ENCODE measurements at places on chromosomes 3 and 15. TPM values are rescaled to one million over a fixed set of nuclear protein-coding genes. Genes with fewer than 3 reads are reported as not detected.

The MUC13 gene
- not detected for total RNA-seq

The UROC1 gene
- total RNA-seq = not detected

The TNFAIP8L3 gene
- 1.7 TPM for total RNA-seq

The TM4SF18 gene
- 7.3 TPM for total RNA-seq

The HDAC11 gene
- 11.1 TPM for total RNA-seq

The SCAANT1 gene
- not detected for total RNA-seq

The PLOD2 gene
- 89.2 TPM for total RNA-seq

The KLHL6 gene
- 2.9 TPM for total RNA-seq

The SCAMP5 gene
- 4.1 TPM for total RNA-seq

The SLC28A1 gene
- not detected for total RNA-seq

The OR5H14 gene
- not detected for total RNA-seq

The HMG20A gene
- total RNA-seq = 29.6 TPM

The GPR156 gene
- total RNA-seq = not detected

The PDIA5 gene
- total RNA-seq = 12.2 TPM

The GP9 gene
- total RNA-seq = not detected

The GNAT1 gene
- total RNA-seq = not detected

The IMPG2 gene
- total RNA-seq = 0.38 TPM

The RARRES1 gene
- 8.7 TPM for total RNA-seq

The CCR8 gene
- total RNA-seq = not detected

The ATG3 gene
- total RNA-seq = 77.4 TPM

The ERICH6 gene
- total RNA-seq = not detected

The SH2D7 gene
- total RNA-seq = not detected

The NANOGP8 gene
- total RNA-seq = not detected

The ZIC1 gene
- total RNA-seq = 3.4 TPM

The THRB gene
- total RNA-seq = 29.2 TPM

The PIERCE2 gene
- not detected for total RNA-seq

The ST6GAL1 gene
- 35.2 TPM for total RNA-seq

The OR5K2 gene
- not detected for total RNA-seq

The GANC gene
- total RNA-seq = 42.0 TPM

The KNG1 gene
- total RNA-seq = not detected

The WNT5A gene
- 0.82 TPM for total RNA-seq

The ADIPOQ gene
- total RNA-seq = 1,373 TPM

The GOLGA8M gene
- 8.1 TPM for total RNA-seq

The INKA1 gene
- total RNA-seq = 3.1 TPM

The POLQ gene
- 0.49 TPM for total RNA-seq

The C3orf80 gene
- total RNA-seq = 1.5 TPM

The SNAP23 gene
- 76.5 TPM for total RNA-seq

The SLC12A8 gene
- total RNA-seq = 0.66 TPM

The ARL14 gene
- not detected for total RNA-seq

The PLSCR5 gene
- not detected for total RNA-seq

The GFM1 gene
- 41.6 TPM for total RNA-seq

The TM4SF1 gene
- 142 TPM for total RNA-seq

The ZNF774 gene
- total RNA-seq = 0.33 TPM

The B3GNT5 gene
- total RNA-seq = 16.8 TPM

The FBXW12 gene
- not detected for total RNA-seq

The PLCB2 gene
- 13.8 TPM for total RNA-seq

The SLC9A9 gene
- 22.7 TPM for total RNA-seq

The KCNAB1 gene
- total RNA-seq = 12.3 TPM

The PIF1 gene
- total RNA-seq = 1.0 TPM

The SLITRK3 gene
- not detected for total RNA-seq

The ZMYND10 gene
- not detected for total RNA-seq

The PAQR5 gene
- total RNA-seq = 0.38 TPM

The GPR149 gene
- total RNA-seq = not detected

The ITGB5 gene
- 165 TPM for total RNA-seq

The CCDC9B gene
- 2.4 TPM for total RNA-seq

The EFCAB12 gene
- 0.94 TPM for total RNA-seq

The HIGD2B gene
- not detected for total RNA-seq

Data from subcutaneous adipose tissue (tissue), 4 donors.